ENCODE measurements at places on chromosomes 3 and 15. TPM values are rescaled to one million over a fixed set of nuclear protein-coding genes. Genes with fewer than 3 reads are reported as not detected.

DNA sequence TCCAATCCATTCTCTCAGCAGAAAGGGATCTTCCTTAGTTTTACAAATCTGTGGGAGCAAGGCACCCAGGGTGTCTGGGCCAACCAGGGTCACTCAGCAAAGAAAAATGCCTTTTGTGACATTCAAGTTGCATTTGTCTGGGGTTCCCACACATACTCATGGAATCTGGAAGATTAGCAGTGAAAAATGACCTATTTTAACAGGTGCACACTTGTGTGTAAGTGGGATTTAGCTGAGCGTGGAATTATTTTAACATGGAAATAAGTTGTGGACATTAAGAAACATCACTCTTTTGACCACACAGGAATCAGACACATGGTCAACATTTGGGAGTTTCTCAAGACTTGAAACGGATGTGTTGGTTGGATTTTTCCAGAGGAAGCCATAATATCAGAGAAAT, 234.9 kb downstream of the OPA1 start:
- DNase-seq = no peak

The ADAMTS9 gene
- total RNA-seq = 212 TPM

DNA sequence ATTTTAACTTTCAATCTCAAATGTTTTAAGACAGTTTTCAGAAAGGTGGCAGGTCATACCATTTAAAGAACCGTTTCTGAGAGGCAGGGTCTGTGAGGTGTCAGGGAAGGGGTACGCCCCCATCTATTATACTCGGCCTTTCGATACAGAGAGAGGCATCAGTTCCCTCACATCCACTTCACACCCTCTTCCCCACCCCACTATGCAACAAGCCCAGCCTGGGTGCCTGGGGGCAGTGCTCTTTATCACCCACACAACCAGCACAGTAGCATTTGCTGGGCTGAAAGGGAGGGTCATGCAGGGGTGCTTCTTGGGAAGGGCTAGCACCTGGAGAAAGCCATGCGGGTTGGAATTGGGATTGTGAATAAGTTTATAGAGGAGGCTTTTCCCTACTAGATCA, 56.0 kb upstream of the KCNMB2 start:
- DNase-seq = no peak

The GOLGA8G gene
- not detected for total RNA-seq

The SLC24A5 gene
- not detected for total RNA-seq

GRCh38 chr3:172581757-172582166, 58.5 kb upstream of the TNFSF10 start:
- no peak for DNase-seq
